Bronchial epithelial cell (primary cell): ENCODE measurements at places on chromosomes 2 and 18. TPM values are rescaled to one million over a fixed set of nuclear protein-coding genes. Genes with fewer than 3 reads are reported as not detected.

The COLEC12 gene
- under 0.01 and 0.53 TPM in 2 replicates for total RNA-seq

The KIF5C gene
- total RNA-seq = not detected in 2 replicates

The LYPD6B gene
- 14.7 and 34.2 TPM in 2 replicates for total RNA-seq

The DUSP2 gene
- total RNA-seq = 1.8 and 5.3 TPM in 2 replicates

GRCh38 chr18:78979056-78979729 lies 425 bp upstream of the SALL3 start:
- DNase-seq = no peak

The CNDP1 gene
- total RNA-seq = not detected in 2 replicates

- no peak for DNase-seq
Observed at GRCh38 chr2:205461169-205461568, 221.1 kb upstream of the NRP2 start.

The NYAP2 gene
- total RNA-seq = not detected in 2 replicates

The MYL12B gene
- 610 and 649 TPM in 2 replicates for total RNA-seq

DNA sequence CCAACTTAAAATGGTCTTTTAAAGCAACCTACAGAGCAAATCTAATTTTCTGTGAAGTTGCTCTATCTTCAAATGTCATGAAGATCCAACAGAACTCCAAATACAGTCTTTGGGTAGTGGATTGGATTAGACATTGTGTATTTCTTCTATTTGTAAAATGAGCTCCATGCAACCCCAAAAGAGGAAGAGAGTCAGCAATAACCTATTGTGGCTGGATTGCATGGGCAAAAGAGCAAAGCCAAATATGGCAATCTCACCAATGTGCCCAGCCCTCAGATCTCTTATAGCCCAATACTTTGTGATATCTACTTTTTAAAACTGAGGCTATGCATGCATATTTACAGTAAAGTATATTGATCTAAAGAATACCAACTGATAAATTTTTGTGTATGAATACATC lies 146.3 kb downstream of the TXNL1 start:
- no peak for DNase-seq

- no peak for DNase-seq
Observed at GRCh38 chr2:129301431-129301913, 678.0 kb upstream of the RAB6C start.

GRCh38 chr18:3889803-3890202 lies 439.8 kb downstream of the TGIF1 start:
- peak; percentile 68 for DNase-seq

The PLA2R1 gene
- 2.1 and 4.5 TPM in 2 replicates for total RNA-seq

The ATP5MC3 gene
- total RNA-seq = 76.1 and 80.3 TPM in 2 replicates

DNA sequence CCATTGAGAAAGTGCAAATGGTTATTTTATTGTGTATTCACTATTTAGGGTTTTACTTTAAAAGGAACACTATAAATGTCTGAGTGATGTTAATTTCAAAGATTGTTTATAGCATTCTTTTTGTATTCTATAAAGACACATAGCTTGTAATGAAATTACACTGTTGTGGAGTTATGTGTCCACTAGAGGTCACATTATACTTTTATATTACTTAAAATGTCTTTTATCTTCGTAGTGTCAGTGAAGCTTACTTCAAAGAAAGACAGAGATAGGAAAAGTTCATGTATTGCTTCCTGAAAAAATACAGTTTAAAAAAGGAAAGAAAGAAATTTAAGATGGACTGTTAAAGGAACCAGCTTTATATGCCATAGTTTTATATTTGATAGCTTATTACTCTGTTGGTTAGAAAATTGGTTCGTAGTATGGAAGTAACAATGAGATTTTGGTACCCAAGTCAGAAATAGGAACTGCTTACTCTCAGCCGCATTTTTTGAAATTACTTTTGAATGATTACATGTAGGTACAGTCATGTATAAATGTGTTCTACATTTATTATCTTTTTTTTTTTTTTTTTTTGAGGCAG lies 20.5 kb downstream of the APLF start:
- peak; percentile 47 for DNase-seq

- no peak for DNase-seq
Observed at GRCh38 chr2:145815933-145816332, 1296.0 kb upstream of the ZEB2 start.

The ABCG5 gene
- not detected in 2 replicates for total RNA-seq
